ENCODE measurements at places on chromosomes 7 and 10.

DNA sequence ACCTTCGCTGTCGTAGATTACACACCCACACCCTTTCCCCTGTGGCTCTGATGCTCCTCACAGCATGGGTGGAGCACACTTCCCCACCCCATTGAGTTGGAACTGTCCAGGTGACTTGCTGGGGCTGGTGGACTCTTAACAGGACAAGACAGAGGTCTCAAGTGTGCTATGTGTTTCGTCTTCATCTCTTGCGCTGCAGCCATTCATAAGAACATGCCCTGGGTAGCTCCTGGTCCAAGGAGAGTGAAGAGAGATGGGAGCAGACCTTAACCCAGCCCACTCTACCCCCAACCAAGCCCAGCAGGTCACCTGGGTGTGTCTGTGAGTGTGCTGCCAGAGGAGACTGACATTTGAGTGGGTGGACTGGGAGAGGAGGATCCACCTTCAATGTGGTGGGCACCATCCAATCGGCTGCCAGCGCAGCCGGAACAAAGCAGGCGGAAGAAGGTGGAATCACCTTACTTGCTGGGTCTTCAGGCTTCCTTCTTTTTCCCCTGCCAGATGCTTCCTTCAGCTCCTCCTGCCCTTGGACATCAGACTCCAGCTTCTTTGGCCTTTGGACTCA, 112.4 kb downstream of the HTR5A start:
- no peak overlapping the region for H3K27ac ChIP-seq
- H3K27me3 ChIP-seq = peaks cover 2% of the 10 kb centered on the region
- no peaks in the 10 kb centered on the region for H3K4me1 ChIP-seq
- DNase-seq = no peak

DNA sequence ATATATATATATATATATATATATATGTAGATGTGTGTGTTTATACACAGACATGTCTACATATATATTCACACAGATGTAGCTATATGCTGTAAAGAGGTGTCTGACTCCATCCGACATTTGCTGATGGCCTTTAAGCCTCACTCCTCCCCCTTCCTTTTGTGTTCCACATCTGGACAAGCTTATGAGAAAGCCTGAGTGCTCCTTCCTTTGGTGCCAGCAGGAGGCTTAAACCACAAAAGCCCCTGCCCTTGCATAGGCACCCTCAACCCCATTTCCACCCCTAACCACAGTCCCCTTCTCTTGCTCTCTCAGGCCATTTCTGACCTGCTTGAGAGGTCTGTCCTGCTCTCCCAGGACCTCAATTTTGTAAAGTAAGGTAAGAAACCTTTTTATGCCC, 98.7 kb downstream of the SVOPL start:
- H3K4me1 ChIP-seq = peaks cover 12% of the 10 kb centered on the region
- no peak for DNase-seq
- H3K36me3 ChIP-seq = no peaks in the 10 kb centered on the region
- no peaks in the 10 kb centered on the region for H3K27me3 ChIP-seq
- H3K4me3 ChIP-seq = no peak overlapping the region

- H3K36me3 ChIP-seq = no peaks in the 10 kb centered on the region
- H3K27me3 ChIP-seq = peaks cover 80% of the 10 kb centered on the region
- no peak for DNase-seq
- H3K4me3 ChIP-seq = no peak overlapping the region
- no peak overlapping the region for H3K27ac ChIP-seq
- H3K4me1 ChIP-seq = peaks cover 10% of the 10 kb centered on the region
These were observed 987 bp downstream of the INA start for GRCh38 chr10:103277713-103278536.

DNA sequence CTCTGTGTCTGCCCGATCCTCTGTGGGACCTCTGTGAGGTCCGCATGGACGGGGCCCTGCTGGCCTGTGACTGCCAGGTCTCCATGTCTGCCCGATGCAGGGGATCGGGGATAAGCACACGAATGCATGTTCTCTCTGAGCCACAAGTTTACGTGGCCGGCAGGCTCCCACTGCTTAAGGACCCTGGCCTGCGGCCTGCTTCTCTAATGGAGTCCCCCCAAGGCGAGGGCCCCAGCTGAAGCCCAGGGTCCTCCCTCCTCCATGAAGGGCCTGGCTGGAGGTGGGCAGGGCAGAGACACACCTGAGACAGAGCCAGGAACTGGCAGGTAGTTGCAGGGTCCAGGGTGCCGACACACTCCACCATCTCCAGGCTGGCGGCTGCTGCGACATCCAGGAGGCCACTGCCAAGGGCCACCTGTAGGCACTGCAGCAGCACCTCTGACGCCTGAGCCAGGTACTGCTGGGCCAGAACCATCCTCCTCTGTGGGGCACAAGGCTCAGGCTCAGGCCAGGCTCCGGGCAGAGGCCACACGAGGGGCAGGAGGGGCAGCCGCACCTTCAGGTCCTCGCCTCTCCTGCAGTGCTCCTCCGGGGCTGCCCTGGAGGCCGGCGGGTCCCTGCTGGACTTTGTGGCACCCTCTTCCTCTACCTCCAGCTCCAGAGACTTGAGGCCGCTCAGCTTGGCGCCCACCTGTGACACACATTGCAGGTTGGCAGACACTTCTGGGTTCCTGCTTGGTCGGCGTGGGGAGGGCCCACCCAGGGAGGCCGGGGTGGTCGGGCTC, 60.9 kb upstream of the NKX6-2 start:
- peaks cover 7% of the 10 kb centered on the region for H3K27me3 ChIP-seq
- no peak for DNase-seq
- H3K27ac ChIP-seq = no peak overlapping the region
- H3K4me1 ChIP-seq = peaks cover 7% of the 10 kb centered on the region
- peaks cover 11% of the 10 kb centered on the region for H3K36me3 ChIP-seq
- H3K4me3 ChIP-seq = no peak overlapping the region

- peaks cover 8% of the 10 kb centered on the region for H3K4me1 ChIP-seq
- H3K27me3 ChIP-seq = peaks cover 3% of the 10 kb centered on the region
- DNase-seq = no peak
- H3K4me3 ChIP-seq = no peak overlapping the region
- H3K27ac ChIP-seq = no peak overlapping the region
These were observed 34.3 kb downstream of the CFAP46 start for GRCh38 chr10:132907821-132908620.

DNA sequence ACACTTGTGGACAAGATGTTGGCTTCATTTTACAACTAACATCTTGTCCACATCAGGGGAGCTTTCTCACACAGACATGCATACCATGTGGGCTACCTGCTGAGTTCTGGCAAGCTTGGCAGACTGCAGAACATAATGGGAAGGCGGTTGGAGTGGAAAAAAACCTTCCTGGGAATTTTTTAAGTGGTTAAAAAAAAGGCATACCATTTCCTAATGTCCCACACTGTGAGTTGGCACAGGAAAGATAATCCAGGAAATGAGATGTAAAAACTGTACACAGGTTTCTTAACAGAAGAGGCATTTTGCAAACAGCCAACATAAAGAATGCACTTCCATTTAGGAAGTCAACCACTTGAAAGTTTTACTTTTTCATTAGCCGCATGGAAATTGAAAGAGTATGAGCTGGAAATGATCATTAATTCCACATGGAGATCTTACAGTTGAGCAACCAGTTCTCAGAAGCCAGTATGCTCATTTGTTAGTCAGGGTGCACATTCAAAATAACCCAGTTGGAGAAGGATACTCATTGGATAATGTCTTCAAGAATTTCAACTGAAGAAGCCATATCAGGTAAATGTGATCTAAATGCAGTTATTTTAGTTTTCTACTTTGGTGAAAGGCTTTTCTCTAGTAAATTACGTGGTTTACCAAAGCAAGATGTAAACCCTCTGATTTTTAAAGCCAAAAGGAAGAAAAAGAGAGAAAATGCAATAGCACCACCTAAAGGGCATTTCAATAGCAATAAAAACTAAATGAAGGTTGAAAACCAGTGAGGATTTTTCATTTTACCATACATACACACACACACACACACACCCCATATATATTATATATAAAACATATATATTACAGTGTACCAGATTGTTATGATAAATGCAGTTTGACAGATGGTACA, 194.0 kb downstream of the TAX1BP1 start:
- DNase-seq = no peak
- no peak overlapping the region for H3K4me3 ChIP-seq
- H3K4me1 ChIP-seq = no peaks in the 10 kb centered on the region
- no peaks in the 10 kb centered on the region for H3K27me3 ChIP-seq
- H3K27ac ChIP-seq = no peak overlapping the region

DNA sequence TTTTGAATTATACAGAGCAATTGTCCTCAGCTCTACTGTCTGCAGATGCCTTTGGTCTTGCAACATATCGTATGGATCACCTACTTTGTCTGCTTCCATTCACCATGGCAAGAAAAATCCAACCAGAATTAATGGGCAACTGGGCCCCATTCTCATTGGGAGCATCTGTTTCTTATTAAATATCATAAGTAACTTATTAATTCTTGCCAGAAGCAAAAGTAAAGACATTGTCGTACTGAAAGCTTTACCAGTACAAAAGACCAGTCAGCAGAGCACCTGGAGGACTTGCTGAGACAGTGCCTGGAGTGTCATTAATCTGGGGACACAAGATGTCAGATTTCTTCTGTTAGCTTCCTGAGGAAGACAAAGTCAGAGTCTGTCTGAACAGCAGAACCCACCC, 404.5 kb downstream of the INHBA start:
- no peaks in the 10 kb centered on the region for H3K4me1 ChIP-seq
- H3K27ac ChIP-seq = no peak overlapping the region
- H3K36me3 ChIP-seq = no peaks in the 10 kb centered on the region
- no peak for DNase-seq

GRCh38 chr7:139737221-139738100, 40.3 kb downstream of the HIPK2 start:
- peaks cover 70% of the 10 kb centered on the region for H3K4me1 ChIP-seq
- no peaks in the 10 kb centered on the region for H3K27me3 ChIP-seq
- H3K27ac ChIP-seq = peak overlapping the region; percentile 87
- H3K36me3 ChIP-seq = peaks cover 6% of the 10 kb centered on the region
- H3K4me3 ChIP-seq = peak overlapping the region; percentile 74

Measured in naive thymus-derived CD8-positive, alpha-beta T cell (primary cell).